ENCODE measurements at places on chromosomes 3 and 15.

DNA sequence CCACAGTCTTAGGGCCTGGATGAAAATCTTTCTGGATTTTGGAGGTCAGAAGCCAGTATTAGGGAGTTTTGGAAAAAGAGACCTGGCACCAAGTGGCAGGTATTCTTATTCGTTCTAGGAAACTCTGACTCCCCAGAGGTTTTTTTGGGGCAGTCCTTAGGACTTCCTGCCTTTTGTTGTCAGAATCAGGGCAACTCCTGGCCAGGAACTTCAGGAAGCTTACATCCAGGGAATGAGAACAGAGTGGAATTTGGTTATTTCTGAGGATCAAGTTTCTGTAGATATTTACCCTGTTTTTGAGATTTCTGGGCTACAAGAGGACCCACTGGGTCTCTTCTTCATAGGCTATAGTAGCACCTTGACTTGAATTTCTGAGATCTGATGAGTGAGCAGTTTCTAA is 15.5 kb downstream of the SCN10A start:
- DNase-seq = no peak

DNA sequence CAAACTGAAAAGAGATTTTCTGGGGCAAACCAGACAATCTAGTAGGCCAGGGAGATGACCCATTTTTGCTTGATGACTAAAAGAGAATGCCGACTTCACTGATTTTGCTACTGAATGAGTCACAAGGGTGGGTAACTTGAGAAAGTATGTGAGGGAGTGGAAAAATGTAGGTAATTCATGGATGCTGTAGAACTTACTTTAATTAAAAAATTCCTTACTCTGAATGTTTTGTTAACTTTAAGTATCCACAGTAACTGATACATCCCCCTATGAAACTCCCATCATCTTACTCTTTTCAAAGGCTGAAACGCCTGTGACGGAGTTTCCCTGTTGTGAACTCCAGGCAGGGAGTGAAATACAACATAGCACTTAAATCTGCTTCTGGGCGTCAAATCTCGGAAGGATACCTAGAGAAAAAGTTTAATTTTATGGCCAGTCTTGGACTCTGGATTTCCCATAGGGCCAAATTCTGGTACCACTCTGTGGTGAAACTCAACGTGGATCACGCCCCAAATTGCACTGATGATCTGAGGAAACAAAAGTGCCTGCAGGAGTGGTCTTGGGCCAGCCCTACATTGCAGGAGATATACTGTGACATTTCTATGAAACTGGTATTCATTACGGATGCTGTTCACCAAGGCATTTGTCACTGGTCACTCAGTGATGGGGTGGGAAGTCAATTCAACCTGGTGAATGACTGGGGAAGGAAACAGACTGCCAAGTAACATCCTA is 24.0 kb downstream of the GOLIM4 start:
- DNase-seq = no peak

DNA sequence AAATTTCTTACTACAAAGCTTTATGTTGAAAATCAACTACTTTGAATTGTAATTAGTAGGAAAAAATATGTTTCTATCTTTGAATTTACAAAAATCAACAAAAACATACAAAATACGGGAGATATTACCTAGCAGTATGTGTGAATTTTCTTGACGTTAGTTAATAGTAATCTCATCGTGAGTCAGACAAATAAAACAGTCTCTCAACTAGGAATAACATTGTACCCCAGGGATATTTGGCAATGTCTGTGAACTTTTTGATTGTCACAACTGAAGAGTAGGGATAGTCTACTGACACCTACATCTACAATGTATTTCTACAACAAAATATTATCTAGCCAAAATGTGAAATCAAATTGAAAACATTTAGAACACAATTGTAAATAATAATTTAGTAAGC is 250.3 kb downstream of the POLQ start:
- no peak for DNase-seq

GRCh38 chr3:79976466-79976865 is 208.7 kb upstream of the ROBO1 start:
- DNase-seq = no peak

DNA sequence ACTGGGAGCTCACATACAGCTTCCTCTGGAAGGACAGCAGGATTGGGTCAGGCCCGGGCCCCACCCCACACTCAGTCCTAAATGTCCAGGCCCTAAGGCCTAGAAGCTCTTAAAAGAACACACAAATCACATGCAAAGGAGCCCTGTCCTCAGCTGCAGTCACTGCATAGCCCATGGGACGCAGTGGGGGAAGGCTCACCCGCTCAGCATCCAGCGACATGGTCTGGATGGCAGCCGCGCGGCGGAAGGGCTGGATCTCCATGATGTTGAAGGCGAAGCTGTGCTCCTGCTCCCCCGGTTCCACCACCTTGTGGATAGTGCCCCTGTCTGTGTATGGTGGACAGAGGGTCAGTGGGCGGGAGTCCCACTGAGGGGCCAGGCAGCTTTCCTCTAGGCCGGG is 22.1 kb downstream of the SEMA7A start:
- DNase-seq = no peak

GRCh38 chr15:71201477-71201876 is 86.2 kb downstream of the THSD4 start:
- no peak for DNase-seq

- DNase-seq = no peak
Measured at GRCh38 chr3:24287755-24288450, 206.7 kb downstream of the THRB start.
